ENCODE measurements at places on chromosomes 11 and 22.

GRCh38 chr11:102614031-102614430 lies 11.1 kb downstream of the MMP20 start:
- no peak for DNase-seq

- DNase-seq, result no peak
These were observed 154.9 kb downstream of the CACNA1I start for GRCh38 chr22:39725351-39726035.

- DNase-seq, result no peak
These were observed 41.0 kb upstream of the CLPB start for GRCh38 chr11:72475381-72475780.

- DNase-seq, result no peak
These were observed 62.6 kb downstream of the FLRT1 start for GRCh38 chr11:64098318-64098831.

DNA sequence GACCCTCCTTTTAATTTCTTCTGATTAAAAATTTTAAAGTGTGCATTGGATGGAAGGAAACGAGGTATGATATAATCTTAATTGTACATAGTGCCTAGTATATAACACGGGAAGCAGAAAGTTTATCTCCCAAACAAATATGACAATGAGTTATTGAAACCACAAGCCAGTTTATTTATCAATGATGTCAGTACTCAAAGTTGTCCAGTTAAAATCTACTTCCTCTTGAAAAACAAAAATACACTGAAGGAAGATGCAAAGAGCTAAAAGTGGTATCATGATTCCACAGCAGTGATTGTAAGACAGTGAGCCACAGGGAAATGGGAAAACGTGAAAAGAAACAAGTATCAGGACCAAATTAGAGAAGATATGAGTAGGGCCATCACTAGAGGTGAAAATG lies 18.8 kb upstream of the OR5B21 start:
- no peak for DNase-seq

DNA sequence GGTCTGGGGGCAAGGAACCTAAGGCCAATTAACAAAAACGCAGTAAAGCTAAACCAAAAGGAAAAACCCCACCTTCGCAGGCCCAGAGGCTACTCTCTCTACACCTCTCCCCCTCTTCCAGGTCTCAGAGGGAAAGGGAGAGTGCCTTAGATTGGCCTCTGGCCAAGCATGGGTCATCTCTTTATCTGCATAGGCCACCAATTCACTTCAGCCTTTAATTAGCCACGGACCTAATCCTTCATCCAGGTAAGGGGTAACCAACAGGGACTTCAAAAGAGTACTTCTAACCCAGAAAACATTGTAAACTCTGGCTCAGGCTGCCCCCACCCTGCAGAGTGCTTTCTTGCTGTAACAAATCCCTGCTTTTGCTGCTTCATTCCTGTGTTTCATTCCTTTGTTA lies 9.4 kb downstream of the VSTM5 start:
- no peak for DNase-seq

GRCh38 chr22:36586852-36587251 lies 57.9 kb upstream of the EIF3D start:
- DNase-seq, result no peak

DNA sequence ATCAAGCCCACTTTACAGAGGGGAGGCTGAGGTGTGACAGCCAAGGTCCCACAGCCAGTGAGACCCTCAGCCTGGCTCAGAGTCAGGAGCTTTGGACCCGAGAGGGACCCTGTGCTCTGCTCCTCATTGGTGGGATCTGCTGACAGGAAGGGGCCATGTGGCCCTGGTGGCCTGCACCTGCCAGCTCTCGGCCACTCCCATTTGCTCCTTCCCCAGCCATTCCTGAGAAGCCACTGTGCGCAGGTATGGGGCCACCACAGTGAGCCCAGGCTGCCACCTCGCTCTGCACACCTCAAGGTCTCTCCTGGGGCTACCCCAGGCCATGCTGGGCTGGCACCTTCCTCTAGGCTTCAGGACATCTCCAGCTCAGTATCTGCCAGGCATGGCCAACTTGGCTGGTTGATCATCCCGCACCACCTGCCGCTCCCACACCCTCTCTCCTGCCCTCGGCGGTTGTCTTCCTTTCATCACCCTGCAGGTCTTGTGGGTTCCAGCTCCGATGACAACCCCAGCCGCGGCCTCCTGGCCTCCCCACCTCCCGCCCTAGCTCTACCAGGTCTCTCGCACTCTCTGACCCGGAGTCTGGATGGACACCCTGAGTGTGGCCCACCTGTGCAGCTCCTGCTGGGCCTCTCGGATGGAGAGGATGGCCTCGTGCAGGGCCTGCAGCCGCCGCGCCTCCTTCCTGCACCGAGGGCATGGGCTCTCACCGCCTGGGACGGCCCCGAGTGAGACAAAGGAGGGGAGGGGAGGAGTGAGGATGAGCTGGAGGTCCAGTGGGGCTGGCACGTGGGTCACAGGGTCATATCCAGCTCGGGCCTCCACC lies 32.2 kb upstream of the CARS1 start:
- DNase-seq, result no peak

- DNase-seq, result no peak
These were observed 15.3 kb upstream of the APOL3 start for GRCh38 chr22:36175892-36176291.

DNA sequence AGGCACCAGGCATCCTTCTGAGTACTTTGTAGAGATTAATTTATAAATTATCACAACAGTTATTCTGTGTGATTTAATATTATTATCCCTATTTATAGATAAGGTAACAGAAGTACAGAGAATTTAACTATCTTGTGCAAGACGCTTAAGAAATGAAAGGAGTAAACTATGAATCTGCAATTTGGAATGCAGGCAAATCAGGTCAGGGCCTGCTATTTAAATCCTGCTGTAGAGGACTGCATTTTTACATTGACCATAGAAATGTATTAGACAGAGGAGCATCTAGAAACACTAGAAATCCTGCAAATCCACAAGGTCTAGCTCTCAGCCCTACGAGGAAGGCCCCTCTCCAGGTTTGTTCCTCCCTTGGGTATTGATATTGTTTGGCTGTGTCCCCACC lies 336.2 kb downstream of the ETS1 start:
- no peak for DNase-seq

GRCh38 chr22:30705710-30706651 lies 11.3 kb downstream of the OSBP2 start:
- no peak for DNase-seq

- DNase-seq, result no peak
These were observed 36.0 kb downstream of the BRD1 start for GRCh38 chr22:49791682-49792081.

DNA sequence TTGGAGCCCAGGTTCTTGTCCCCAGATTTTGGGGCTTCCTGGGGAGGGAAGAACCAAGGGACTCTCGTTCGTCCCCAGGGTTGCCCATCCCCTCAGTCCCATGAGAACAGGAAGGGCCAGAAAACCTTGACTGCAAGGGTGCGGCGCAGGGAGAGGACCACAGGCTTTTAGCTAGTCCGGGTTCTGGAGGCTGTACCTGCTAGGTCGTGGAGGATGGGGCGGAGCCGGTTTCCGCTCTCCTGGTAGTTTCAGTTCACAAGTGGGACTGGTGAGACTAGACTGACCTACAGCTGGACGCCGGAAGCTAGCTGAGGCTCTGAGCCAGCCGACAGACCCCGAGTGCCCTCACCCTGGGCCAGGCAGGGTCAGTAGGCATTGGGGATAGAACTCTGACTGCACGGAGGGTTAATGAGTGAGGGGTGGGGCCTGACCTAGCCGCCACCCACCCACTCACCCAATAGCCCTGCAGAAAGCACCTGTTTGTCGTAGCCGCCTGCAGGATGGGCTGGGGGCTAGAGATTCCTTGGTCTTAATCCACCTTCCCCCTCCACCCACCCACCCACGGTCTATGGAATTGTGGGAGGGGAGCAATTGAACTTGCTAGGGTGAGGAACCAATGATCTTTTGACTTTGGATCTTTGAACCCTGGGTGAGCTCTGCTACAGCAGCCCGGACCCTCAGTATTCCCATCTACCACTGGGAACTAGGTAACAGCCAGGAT lies 1.5 kb downstream of the MAFF start:
- no peak for DNase-seq

- no peak for DNase-seq
These were observed 28.2 kb downstream of the HSD17B12 start for GRCh38 chr11:43708776-43709175.

DNA sequence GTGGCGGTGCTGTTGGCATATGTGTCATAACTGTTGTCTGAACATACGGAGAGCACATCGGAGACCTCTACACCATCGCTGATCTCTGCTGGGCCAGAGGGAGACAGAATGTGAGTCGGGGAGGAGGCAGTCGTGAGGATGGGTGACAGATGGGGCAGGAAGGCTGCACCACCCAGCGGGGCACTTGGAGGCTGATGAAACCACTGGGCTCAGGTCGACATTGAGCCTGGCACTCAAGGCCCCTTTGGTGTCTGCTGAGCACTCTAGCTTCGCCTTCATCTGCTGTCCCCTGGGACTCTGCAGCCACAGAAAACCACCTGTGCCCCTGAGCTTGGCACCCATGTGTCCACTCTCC lies 2.5 kb upstream of the KLHL35 start:
- no peak for DNase-seq

- no peak for DNase-seq
These were observed 9.4 kb upstream of the NLRP10 start for GRCh38 chr11:7974668-7975067.

- no peak for DNase-seq
These were observed 5.6 kb downstream of the SCN2B start for GRCh38 chr11:118170882-118171268.

DNA sequence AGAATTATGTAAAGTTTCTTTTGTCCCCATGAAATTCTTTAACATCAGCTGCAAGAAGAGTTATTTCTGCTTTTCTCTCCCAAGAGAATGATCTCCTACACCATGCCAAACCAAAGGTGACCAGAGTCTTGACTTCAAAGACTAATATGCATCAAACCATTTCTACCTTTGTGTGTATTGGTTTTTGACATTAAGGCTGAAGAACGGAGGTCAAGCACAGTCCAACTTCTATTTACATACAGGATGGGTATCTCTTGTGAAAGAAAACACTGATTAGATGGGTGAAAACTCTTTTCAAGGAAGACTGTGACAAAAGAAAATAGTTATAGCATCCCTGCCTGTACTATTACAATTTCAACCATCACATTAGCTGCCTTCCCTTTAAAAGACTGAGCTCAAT lies 256.3 kb downstream of the CADM1 start:
- no peak for DNase-seq

DNA sequence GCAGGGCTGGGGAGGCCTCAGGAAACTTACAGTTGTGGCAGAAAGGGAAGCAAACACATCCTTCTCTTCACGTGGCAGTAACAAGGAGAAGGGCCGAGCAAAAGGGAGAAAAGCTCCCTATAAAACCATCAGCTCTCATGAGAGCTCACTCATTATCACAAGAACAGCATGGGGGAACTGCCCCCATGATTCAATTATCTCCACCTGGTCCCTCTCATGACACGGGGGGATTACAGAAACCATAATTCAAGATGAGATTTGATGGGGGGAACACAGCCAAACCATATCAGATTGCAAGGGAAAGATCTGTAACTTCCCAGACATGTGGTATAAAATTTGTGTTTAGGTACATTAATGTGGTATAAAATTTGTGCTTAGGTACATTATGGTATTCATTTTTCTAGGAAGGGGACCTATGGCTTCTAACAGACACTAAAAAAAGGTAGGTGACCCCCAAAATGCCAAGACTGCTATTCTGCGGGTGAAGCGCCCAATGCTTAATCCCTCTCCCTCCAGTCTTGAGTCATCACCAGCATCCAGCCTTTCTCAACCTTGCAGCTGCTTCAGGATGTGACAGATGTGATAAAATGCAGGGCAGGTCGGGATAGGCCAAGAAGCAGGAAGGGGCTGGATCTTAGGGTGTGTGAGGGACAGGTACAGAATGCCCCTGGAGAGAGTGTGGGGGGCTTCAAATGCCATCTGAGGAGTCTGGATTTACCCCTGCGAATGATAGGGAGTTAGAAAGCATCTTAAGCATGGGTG lies 57.7 kb upstream of the AMPD3 start:
- no peak for DNase-seq

DNA sequence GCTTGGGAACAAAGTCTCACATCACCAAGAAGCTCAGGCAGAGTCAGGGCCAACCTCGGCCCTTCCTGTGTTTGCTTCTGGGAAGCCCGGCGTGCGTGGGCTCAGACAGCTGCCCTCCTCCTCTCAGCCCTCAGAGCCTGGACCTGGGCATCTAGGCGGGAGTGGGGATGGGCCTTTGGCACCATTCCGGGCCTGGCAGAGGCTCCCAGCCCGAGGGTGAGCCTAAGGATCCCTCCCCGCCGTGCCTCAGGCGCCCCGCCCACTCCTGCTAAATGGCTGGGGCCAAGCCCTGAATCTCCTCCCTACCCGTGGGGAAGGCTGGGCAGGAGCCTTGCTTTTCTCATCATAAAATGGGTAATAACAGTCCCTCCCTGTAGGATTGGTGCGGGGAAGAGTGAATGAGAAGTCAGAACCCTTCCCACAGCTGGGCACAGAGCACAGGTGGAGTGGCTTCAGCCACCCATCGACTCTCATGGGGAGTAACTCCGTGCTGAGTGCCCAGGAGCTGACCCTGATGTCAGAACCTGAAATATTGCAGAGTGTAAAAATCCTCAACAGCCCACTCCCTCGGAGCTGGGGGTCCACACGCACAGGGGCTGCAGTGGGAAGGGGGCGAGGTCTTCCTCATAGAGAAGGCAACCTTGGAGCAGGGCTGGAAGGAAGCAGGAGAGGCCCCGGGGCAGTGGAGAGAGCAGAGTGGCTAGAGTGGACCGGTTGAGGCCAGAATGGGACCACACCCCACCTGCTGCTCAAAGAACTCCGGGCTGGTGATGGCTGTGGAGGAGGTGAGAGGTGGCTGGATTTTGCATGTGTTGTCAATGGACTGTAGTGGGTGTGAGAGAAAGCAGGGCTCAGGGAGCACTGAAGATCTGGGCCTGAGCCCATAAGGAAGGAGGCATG lies 18.8 kb upstream of the CDKN1C start:
- no peak for DNase-seq

DNA sequence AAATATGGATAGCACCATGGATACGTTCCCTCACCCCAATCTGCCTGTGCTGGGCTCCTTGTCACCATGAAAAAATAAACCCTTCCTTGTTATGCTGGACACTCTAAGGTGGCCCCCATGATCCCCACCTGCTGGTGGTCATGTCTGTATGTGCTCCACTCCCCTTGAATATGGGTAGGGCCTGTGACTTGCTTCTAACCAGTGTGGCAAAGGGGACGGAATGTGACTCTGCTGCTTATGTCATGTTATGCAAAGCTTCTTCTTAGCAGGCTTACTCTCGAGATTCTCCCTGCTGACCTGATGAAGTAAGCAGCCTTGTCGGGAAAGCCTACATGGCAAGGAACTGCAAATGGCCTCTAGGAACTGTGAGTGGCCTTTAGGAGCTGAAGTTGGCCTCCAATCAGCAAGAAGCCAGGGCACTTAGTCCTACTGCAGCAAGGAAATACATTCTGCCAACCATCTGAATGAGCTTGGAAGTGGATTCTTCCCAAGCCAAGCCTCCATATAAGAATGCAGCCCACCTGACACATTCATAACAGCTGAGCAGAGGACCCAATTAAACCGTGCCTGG lies 159.9 kb downstream of the CCDC34 start:
- no peak for DNase-seq

- DNase-seq, result no peak
These were observed 231.3 kb upstream of the B3GAT1 start for GRCh38 chr11:134643115-134644012.

- DNase-seq, result no peak
These were observed 36.7 kb downstream of the ADAMTS8 start for GRCh38 chr11:130391711-130392110.
